ENCODE measurements at places on chromosomes 5 and 9.

GRCh38 chr9:104787306-104788015 is 23.5 kb downstream of the NIPSNAP3B start:
- no peak for DNase-seq

GRCh38 chr9:135490980-135491464 is 9.5 kb upstream of the MRPS2 start:
- no peak for DNase-seq

DNA sequence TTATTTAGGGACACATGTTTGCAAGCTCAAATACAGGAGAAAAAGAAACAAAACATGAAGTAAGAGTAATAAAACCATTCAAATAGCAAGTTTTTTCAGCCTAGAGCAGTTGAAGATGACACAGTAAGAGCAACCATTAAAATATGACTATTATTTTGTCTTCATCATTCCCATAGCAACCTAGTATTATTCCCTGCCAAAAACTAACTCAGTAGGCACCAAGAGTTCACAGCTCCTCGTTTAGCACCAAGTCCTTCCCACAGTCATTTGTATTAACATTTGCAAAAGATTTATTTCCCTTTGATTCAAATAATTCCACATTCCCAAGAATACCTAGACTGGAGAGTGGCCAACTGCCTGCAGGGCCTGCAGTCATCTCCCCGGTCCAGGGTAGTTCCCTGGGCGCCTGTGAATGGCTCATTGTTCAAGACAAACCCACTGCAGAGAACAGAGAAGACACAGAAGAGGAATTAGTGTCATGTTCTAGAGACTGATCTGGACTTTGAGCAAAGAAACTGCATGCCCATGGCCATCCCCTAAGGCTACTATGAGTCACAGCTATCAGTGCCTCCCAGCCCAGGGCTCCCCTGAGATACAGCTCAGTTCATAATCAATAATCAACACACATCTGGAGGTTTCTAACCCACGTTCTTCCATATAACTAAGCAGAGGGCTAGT is 139.1 kb upstream of the MAP3K1 start:
- no peak for DNase-seq

DNA sequence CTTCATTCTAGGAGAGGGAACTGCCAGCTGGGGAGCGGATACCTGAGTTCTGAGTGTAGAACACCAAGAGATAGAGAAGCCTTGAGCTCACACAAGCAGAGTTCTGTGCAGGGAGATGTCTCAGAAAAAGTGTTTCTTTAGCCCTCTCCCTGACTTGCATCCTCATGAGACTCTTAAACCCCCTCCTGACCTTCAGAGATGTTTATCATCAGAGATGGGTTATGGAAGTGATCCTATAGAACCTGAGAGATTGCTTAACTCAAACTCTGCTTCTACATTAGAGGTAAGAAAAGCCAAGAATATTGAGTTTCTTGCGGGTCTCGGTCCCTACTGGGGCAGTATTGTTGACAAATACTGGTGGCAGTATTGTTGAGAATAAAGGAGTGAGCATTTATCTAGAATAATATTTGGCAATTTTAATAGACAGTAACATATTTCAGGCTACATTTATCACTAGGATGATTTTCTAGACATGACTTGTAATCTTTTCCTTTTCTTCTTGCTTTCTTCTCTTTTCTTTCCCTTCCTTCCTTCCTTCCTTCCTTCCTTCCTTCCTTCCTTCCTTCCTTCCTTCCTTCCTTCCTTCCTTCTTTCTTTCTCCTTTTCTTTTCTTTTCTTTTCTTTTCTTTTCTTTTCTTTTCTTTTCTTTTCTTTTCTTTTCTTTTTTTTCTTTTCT is at the start of gene IZUMO3:
Gene IZUMO3 (minus strand): TSS at position 51 of the 676 bp plus-strand sequence. CDS start 248 bp downstream, outside the sequence.
- DNase-seq: no peak

DNA sequence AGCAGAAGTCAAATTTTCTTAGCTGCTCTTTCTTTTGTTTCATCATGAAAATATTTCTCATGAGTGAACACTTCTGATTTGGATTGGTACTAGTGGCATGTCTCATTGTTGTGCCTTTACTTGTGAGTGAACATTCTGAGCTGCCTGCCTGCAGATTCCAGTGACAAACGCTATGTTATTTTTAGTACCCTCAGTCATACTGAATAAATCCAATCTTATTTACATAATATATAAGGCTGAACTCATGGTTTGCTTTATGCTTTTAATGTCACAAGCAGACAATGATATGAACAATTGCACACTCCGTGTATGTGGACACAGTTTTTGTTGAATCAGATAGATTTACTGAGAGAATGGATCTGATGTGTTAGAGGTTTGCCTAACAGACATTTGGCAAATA is 67.8 kb downstream of the ACTBL2 start:
- DNase-seq: no peak

GRCh38 chr5:119019501-119019900 is 31.2 kb upstream of the DTWD2 start:
- DNase-seq: no peak

GRCh38 chr5:61641748-61642565 is 309.9 kb downstream of the ZSWIM6 start:
- no peak for DNase-seq

DNA sequence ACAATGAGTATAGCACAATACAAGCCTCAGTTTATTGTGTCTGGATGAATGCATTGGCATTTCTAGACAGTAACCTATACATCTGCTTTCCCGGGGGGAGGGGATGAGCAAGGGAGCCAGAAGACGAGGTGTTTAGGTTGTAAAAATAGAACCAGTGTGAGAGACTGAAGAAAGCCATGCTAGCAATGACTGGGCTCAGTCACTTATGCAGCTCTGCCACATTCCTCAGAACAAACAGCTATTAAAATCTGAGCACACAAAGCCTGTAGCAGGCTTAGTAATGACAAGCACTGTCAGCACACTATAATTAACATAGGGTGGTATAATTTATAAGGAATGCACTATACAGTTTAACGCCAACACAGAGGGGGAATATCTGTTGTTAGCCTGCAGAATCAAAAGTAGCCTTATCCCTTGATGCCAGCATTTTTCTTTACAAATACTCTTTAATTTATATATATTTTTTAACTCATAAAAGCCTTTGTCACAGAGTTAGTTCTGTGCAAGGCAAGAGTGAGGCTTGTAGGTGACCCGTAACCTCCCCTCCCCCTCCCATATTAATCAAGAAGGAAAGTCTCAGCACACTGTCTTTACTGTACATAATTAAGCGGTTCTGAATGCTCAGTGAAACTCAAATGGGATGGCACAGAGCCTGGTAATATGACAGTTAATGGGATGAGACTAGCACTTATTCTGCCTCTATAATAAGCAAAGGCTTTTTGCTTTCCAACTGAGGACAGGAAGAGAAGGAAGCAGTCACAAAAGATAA is 295.4 kb downstream of the CSNK1G3 start:
- no peak for DNase-seq

GRCh38 chr9:35396560-35397215 is 93.2 kb upstream of the RUSC2 start:
- no peak for DNase-seq

DNA sequence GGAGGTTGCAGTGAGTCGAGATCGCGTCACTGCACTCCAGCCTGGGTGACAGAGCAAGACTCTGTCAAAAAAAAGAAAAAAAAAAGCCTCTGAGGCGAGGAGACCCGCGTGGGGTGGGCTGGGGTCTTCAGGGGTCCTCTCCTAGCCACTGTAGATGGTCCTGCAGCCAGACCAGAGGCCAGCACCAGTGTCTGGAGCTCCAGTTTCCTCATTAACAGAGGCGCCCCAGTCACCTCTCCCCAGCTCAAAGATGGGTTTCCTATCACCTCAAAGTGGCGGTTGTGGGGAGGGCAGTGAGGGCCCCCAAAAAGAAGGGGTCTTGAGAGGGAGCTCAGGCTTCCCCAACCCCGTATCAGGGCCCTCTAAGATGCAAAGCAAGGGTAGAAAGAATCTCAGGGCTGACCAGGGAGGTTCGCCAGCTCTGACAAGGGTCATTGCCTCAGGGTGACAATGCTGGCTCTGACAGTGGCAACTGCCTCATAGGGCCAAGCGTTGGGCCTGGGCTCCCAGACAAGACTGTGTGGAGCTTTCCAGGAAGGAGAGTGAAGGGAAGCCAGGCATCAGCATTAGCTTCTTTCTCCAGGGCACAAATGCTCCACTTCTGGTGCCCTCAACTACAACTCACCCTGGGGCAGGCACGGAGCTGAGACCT is 15.0 kb downstream of the STK10 start:
- DNase-seq: no peak

- no peak for DNase-seq
Observed at GRCh38 chr5:1105350-1106265, 6.3 kb downstream of the SLC12A7 start.

DNA sequence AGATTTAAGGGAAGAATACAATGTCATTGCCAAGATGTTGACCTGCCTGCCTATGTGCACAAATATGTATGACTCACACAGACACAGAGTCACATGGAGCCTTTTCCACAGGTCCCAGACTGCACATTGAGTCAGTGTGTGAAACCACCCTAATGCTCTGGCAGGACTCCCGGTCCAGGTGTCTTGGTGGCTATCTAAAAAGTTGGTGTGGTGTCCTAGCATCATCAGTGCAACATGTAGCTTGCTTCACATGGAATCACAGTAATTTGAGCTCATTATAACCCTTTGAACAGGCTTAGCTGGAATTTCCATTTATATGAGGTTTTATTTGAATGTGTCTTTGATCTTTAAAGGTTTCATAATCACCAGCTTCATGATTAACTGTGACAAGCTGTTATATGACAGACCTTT is 10.7 kb downstream of the IFNA5 start:
- peak; percentile 5 for DNase-seq

DNA sequence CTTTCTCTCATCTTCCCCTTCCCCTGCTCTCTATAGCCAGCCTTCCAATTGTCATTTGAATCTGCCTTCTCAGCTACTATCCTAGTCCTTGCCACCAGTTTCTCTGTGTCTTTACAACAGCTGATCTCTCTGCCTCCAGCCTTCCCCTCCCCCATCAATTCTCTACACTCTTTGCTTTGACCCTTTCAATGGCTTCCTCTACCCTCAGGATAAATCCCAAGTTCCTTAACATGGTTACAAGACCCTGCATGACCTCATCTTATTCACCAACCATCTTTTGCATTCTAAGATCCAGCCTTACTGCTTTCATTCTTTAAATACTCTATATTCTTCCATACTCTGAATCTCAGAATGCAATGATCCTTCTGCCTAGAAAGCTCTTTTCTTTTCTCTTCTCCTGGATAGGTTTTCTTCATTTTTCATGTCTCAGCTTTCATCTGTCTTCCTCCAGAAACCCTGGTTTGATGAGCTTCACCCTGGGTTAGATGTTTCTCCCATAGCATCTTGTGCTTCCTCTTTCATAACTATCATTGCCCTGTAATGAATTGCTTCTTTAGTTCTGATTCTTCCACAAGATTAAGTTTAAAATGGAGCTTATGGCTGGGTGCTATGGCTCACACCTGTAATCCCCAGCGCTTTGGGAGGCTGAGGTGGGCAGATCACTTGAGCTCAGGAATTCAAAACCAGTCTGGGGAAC is 58.6 kb upstream of the ZSWIM6 start:
- DNase-seq: no peak

DNA sequence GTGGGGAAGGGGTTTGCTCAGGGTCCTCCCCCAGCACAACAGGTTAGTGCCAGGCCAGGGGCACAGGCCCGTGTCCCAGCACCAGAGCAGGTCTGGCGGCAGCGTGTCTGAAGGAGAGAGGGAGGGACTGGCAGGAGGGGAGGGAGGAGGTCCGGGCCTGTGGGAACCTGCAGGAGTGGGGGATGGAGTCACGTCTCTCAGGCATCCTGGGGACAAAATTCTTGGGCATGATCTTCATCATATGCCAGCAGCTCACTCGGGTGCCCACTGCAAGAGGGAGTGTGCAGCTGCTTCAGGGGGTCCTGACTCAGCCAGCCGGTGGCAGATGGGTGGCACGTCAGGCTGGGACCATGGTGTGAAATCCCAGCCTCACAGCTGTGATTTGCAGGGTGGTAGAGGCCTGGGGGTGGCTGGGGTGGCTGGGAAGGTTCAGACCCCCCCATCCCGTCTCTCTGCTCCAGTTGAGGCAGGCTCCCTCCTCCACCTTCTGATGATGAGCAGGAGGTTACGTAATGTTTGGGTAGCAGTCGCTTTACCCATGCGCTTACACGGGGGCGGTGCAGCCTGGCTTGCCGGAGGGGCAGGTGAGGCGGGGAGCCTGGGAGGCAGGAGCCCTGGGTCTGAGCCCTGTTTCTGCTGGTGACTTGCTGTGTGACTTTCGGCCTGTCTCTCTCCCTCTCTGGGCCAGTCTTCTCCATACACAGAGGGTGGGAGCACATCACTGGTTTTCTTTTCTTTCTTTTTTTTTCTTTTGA is 40.5 kb downstream of the NCS1 start:
- DNase-seq: no peak

GRCh38 chr9:129435291-129435690 is 185.6 kb downstream of the C9orf50 start:
- DNase-seq: no peak

GRCh38 chr5:135205632-135206349 is 171.8 kb upstream of the PITX1 start:
- no peak for DNase-seq

- DNase-seq: no peak
Observed at GRCh38 chr5:78974011-78974410, 11.1 kb downstream of the ARSB start.

DNA sequence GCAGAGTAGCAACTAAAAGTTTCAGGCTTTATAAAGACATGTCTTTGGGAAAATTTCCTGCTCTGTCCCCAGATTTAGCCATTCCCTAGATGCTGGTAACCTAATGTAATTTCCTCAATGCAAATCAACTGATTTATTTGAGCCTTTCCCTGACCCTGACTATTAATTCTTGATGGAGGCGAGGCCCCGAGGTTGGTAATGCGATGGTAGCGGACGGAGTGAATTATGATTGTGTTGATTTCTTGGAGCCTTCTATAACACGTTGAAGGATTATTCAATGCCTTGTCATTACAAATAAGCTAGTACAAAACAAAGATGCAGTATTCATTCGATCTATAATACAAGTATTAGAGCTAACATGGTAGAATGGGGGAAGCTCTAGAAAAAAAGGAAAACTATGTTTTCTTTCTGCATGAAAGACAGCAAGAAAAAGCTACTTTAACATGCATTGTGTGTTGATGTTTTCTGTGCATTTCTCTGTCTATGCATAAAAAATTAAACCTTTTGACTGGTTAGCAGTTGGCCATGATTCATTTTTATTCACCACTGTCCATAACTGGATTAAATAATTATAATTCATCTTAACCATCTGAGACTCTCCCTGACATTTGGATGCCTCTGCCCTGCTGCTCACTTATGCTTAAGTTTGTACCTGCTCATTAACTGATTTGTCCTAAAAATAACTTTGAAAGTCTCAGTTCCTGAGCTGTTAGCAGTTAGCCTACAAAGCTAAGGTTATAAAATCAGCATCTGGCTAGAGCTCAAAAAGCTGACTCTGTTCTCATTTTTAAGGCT is 490.2 kb upstream of the NUDT12 start:
- DNase-seq: no peak

- no peak for DNase-seq
Observed at GRCh38 chr9:119907056-119907455, 537.8 kb upstream of the BRINP1 start.

GRCh38 chr5:163917747-163918146 is 412.3 kb downstream of the MAT2B start:
- DNase-seq: peak; percentile 31

- DNase-seq: no peak
Observed at GRCh38 chr9:110912419-110913291, 125.6 kb downstream of the LPAR1 start.
